NCI-H82 (cell line): ENCODE measurements at places on chromosomes 16 and 17.

GRCh38 chr16:72312828-72313227 is 140.9 kb upstream of the PMFBP1 start:
- DNase-seq: no peak

DNA sequence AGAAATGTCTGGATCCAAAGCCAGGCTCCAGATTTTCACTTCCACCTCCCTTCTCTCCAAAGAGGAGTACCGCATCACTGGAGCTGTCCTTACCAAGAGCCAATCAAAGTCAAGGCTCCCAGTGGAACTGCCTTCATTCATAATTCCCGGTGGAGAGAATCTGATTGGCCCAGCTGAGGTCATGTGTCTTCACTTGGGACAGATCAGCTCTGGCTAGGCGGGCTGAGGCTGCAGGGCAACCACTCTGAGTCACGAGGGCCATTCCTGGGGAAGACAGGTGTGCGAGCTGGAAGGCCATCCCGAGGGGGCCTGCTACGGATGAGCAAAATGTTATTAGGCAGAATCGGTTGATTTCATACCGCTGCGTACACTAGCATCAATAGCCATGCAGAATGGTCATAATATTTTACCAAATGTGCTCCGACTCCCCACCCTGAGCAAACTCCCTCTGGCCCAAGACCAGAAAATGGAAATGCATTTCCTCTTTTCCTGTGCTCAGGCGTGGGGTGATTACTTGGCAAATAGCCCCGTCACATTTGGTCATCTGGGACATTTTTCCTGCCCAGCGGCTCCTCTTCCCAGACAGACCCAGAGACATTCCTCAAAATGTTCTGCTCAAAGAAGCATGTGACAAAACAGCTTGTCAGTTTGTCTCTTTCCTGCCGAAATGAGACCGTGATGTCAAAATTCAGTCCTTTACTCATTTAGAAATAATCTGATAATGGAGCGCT is 111.1 kb downstream of the AIPL1 start:
- peak; percentile 63 for DNase-seq

DNA sequence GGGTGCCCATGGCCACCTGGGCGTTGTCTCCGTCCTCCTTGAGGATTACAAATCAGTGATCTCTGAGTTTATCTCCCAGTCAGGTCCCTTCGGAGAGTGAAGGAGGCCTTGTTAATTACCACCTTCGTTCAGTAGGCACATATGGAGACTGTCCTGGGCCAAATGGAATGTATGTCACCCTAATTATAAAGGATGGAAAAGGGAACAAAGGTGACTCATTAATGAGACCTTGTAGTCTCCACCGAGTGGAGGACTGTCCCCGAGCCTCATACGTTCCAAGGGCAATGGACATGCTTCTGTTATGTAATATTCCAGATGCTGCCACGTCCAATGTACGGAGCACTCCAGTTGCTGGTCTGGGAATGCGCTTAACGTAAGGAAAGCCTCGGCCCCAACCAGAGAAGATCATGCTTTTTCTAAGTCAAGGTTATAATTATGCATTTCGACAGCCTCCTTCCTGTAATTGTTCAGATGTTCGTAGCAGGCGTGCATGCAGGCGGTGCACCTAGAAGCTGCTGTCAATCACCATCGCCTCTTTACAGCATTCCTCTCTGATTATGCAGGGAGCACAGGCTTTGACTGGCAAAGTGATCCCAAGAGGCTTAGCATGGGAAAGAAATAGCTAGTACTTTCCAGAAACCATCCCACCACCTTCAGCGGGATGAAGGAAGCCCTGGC is 22.4 kb upstream of the SEC14L1 start:
- DNase-seq: no peak

GRCh38 chr17:15914400-15915170 is 30.3 kb upstream of the ADORA2B start:
- no peak for DNase-seq

DNA sequence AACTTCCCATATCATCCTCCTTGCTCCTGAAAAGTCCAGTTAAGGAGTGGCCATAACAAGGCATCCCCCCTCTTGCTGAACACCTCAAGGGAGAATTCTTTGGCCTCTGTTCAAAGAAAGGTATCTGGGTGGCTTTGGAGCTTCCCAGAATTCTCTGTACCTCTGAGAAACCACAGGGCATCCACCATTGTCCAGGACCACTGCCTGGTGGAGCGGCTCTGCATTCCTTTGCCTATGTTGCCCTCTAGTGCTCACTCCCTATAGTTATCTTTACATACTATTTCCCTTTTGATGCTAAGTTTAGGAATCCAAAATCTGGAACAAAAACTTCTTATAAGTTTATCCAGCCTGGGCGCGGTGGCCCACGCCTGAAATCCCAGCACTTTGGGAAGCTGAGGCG is 30.3 kb downstream of the CHD9NB start:
- DNase-seq: peak; percentile 82

- DNase-seq: no peak
Observed at GRCh38 chr17:41710472-41711090, 1.6 kb upstream of the GAST start.

DNA sequence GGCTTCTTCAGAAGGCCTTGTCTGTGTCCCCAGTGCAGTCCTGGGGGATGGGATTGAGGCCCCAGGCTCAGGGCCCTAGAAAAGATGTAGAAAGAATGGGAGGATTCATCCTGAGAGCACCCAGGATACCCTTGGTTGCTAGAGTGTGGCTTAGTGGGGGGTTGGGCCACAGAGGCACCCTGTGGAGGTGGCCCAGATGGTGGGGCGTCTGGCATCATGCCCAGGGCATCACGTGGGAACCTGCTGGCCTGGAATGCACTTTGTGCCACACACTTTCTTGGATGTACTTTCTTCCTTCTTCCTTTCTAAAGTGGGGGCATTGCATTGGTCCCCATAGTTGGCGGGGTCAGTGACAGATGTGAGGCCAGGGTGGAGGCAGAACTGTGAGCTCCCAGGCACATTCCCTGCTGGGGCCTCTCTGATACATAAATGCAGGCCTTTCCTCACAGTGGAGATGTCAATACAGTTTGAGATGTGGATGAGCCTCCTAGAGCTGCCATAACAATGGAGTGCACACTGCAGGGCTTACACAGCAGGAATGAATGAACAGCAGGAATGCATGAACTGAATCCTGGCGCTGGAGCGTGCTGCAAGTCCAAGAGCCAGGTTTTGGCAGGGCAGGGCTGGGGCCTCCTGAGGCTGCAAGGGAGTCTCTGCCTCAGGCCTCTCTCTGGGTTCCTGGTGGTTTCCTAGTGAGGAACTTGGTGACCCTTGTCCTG is 43.3 kb downstream of the MGAT5B start:
- peak; percentile 84 for DNase-seq

- peak; percentile 70 for DNase-seq
Observed at GRCh38 chr17:12180644-12181261, 160.1 kb downstream of the MAP2K4 start.

DNA sequence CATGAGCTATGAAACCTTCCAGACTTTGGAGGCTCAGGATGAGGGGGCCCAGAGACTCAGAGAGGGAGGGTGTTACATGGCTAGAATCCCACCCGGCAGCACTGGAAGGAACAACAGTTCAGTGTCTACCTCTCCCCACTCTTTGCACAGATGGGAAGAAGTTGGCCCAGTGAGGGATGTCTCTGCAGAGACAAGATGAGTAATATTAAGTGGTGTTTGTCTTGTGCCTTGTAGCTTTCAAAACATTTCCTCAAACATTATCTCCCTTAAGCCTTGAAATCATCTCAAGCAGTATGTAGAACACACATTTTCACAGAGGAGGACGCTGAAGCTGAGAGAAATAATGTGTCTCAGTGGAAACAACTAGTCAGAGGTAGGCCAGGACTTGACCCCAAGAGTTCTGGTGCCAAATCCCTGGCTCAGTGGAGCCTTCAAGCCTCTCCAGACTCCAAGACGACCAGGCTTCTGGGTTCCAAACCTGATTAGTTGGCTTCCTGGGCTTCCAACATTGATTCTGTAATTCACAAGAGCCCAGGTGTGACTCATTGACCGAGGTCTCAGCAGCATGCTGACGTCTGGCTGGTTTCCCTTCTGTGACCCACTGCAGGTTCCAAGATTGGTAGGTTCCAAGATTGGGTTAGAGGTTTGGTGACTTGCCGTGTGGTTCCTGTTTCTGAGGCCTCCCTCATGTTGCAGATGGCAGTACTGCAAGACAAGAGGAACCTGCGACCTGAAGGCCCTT is 7.4 kb downstream of the RNF112 start:
- DNase-seq: no peak

GRCh38 chr17:51078009-51078592 is 42.6 kb downstream of the SPAG9 start:
- DNase-seq: no peak

- DNase-seq: peak; percentile 88
Observed at GRCh38 chr17:7445619-7445968, 733 bp downstream of the CHRNB1 start.

GRCh38 chr16:81523387-81524115 is 78.9 kb downstream of the CMIP start:
- DNase-seq: no peak

GRCh38 chr16:70484867-70485266 is 30.5 kb downstream of the FCSK start:
- no peak for DNase-seq

DNA sequence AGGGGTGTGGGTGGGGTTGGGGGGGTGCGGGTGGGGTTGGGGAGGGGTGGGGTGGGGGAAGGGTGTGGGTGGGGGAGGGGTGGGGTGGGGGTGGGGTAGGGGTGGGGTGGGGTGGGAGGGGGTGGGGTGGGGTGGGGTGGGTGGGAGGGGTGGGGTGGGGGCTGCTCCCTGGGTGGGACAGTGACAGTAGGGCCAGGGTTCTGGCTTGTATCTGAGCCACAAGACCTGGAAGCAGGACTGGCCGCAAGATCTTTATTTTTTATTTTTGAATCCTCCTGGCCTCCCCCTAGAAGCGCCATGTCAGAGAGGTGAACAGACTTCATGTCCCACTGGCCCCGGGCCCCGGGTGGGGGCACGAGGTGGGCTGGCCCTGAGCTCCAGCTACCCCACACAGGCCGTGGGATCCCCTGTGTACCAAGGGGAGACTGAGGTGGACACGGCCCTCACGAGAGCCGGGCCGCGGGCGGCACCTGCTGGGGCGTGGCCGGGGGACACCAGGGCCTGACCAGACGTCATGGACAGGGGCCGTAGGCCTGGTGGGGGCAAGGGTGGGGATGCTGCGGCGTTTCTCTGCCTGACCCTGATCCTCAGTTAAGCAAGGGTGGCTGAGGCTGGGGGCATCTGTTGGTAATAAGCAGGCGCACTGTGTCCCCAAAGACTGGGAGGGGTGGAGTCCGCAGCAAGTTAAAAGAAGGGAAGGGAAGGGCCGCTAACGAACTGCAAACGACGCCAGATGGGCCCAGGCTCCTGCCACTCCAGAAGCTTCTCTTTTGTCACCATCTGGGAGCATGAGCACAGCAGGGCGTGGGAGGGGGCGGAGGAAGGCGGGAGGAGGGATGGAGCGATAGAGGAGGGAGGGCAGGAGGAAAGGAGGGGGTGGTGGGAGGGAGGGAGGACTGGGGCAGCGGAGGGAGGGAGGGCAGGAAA is 22.3 kb upstream of the PABPN1L start:
- peak; percentile 70 for DNase-seq
